ENCODE measurements at places on chromosomes 3 and 15.

DNA sequence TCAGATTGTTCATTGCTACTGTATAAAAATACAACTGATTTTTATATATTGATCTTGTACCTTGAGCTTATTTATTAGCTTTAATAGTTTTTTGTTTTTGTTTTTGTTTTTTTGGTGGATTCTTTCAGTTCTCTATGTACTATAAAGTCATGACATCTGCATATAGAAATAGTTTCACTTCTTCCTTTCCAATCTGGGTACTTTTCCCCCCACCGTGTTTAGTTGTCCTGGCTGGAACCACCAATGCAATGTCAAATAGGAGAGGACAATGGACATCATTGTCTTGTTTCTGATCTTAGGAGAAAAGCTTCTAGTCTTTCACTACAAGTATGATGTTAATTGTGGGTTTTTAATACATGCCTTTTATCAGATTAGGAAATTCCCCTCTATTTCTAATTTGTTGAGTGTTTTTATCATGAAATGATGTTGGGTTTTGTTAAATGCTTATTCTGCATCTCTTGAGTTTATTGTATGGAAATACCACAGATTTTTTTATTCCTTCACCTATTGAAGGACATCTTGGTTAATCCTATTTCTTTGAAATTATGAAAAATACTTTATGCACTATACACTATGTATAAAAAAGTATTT, 2.8 kb upstream of the XCR1 start:
- DNase-seq, result no peak

DNA sequence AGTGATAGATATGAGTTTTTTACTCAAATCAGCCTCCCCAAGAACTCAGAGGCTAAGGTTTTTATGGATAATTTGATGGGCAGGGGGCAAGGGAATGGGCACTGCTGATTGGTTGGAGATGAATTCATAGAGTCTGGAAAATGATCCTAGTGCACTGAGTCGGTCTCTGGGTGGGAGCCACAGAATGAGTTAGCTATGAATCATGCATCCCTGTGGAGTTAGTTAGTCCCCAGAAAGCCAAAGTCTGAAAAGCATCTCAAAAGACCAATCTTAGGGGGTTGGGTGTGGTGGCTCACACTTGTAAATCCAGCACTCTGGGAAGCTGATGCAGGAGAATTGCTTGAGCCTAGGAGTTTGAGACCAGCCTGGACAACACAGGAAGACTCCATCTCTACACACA, 516.1 kb downstream of the AGBL1 start:
- no peak for DNase-seq

GRCh38 chr3:29605845-29606244, 325.0 kb downstream of the RBMS3 start:
- no peak for DNase-seq

DNA sequence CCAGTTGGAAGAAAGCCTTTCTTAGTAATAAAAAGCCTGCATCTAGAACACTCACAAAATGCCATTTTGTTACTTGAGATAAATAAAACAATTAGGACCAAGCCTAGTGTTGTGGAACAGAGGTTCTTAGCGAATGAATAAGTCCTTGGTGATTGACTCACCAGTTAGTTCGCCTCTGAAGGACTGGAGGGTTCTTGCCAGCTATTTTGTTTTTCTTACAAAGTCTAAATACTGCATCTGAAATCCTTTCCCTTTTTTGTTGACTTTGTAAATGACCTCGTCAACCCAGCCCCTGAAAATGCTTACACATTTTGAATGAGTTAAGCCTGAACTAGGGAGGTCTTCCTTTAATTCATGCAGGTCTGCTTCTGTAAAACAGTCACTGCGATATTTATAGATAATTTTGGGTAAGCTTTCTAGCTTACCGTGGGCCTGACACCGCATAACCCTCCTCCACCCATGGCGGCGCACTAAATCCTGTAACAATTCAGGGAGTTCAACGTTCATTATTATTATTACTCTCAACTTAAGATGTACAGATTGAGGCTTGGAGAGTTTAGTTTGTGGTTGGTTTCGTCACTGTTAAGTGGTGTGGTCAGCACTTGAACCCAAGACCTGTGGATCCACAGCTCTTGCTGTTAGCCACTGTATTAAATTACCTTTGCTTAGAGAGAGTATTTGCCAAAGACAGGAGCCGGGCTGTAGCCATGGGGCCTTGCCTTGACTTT, 45.0 kb upstream of the SACM1L start:
- DNase-seq, result no peak

GRCh38 chr3:183527428-183528379, 27.8 kb downstream of the KLHL6 start:
- DNase-seq, result no peak

- DNase-seq, result no peak
These were observed 59.7 kb downstream of the ATP2B2 start for GRCh38 chr3:10445561-10446175.

GRCh38 chr15:40511472-40512133, 40.8 kb downstream of the CHST14 start:
- DNase-seq, result peak; percentile 41

- no peak for DNase-seq
These were observed 188.1 kb downstream of the MINAR1 start for GRCh38 chr15:79620112-79620857.

- DNase-seq, result no peak
These were observed 134.3 kb downstream of the ATP10A start for GRCh38 chr15:25728816-25729215.

DNA sequence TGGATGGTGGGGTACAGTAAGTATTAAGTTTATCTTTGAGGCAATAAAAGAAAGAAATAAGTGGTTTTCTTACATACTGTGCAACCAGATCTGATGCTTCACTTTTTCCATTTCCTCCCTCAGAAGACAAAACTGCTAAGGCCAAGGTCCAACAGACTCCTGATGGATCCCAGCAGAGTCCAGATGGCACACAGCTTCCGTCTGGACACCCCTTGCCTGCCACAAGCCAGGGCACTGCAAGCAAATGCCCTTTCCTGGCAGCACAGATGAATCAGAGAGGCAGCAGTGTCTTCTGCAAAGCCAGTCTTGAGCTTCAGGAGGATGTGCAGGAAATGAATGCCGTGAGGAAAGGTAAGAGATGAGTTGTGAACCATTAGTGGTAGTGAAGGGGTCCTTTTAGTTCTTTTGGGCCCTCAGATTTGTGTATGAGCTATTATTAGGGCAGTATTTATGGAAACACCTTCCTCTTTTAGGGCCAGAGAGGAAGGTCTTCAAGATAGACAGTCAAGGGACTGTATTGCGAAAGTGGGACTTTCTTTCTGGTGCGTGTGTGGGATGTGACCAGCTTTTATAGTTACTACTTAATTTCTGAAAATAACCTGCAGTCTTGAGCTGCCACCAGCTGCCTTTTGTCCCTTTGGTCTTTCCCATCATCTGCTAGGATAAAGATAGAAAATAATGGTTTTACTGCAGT, 4.6 kb downstream of the ALAS1 start:
- DNase-seq, result no peak

GRCh38 chr3:88412346-88412745, 262.6 kb downstream of the C3orf38 start:
- DNase-seq, result no peak

- DNase-seq, result no peak
These were observed 917.7 kb downstream of the MCTP2 start for GRCh38 chr15:95149036-95149435.

DNA sequence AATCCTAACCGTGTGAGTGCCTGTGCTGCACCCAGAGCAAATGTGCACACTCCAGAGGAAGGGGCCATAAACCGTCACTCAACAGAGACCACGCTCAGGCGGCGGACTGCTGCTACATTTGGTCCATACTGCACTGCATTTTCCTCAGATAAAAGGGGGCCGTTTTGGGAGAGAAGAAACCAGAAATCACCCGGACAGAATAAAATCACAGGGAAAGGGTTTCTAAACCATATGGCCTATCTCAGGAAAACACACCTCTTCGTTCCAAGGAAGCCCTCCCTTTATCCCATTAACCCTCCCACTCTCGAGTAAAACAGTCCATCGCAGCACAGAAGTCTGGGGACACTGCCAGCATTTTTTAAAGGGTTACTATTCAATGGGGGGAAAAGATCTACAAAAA, 7.6 kb downstream of the IL17RD start:
- DNase-seq, result no peak

GRCh38 chr15:63314409-63314808, 37.0 kb downstream of the APH1B start:
- DNase-seq, result no peak

GRCh38 chr15:77540312-77541060, 92.2 kb downstream of the LINGO1 start:
- no peak for DNase-seq

DNA sequence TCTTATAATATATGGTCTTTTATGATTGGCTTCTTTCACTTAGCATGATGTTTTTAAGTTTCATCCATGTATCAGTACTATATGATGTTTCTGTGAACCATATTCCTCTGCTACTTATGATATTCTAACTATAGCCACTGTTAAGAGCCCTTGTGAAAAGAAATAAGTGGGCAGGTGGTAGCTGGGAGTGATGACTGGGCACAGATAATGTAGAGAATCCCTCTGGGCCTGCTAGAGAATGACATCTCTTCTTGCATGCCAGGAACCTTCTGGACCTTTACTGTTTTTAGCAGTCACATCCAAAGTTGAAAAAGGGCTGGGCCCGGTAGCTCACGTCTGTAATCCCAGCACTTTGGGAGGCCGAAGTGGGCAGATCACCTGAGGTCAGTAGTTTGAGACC, 10.2 kb downstream of the IDH3A start:
- no peak for DNase-seq

DNA sequence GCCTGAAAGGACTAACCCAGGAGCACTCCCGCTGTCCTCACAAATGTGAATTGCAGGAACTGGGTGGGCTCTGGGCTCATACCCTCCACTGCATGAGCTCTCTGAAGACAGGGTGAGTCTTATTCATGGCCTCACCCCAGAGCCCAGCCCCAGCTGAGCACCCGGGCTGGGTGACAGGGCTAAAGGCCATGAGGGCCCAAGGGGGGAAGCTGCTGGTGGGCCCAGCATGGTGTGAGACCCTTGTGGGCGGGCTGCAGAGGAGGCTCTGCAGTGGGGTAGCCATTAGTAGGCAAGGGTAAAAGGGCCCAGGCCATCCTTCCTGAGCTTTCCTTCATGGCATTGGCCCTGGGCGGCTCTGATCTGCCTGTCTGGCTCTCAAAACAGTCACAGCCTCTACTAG, 30.3 kb downstream of the SRPRB start:
- DNase-seq, result no peak

GRCh38 chr15:100516643-100517512, 11.9 kb downstream of the CERS3 start:
- DNase-seq, result no peak

GRCh38 chr15:62663547-62663946, 379.0 kb upstream of the TPM1 start:
- no peak for DNase-seq

GRCh38 chr3:17320266-17320665, 422.2 kb downstream of the TBC1D5 start:
- no peak for DNase-seq

GRCh38 chr3:30492322-30493192, 113.8 kb upstream of the TGFBR2 start:
- no peak for DNase-seq

- no peak for DNase-seq
These were observed 13.8 kb downstream of the VPS18 start for GRCh38 chr15:40908095-40908494.

- DNase-seq, result no peak
These were observed 2.0 kb upstream of the TBL1XR1 start for GRCh38 chr3:177199206-177199760.

GRCh38 chr3:12558706-12559105, 1.8 kb downstream of the MKRN2 start:
- DNase-seq, result no peak

DNA sequence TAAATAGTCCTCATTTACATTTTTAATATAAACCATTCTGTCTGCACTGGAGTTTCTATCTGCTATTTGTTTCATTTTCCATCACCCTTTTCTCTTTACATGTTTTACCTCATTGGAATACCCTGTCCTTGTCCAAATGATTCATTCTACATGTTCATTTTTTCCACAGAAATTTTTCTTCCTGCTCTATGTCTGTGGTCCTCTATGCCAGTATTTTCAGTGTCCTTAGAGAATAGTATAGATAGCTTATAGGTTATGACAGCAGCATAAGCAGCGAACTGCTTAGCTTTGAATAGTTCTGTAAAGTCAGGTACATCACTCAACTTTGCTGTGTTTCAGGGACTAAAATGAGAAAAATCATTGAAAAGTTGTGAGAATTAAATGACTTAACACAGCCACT, 742.3 kb upstream of the CBLB start:
- DNase-seq, result no peak

GRCh38 chr3:8837162-8837561, 67.7 kb upstream of the OXTR start:
- DNase-seq, result no peak

DNA sequence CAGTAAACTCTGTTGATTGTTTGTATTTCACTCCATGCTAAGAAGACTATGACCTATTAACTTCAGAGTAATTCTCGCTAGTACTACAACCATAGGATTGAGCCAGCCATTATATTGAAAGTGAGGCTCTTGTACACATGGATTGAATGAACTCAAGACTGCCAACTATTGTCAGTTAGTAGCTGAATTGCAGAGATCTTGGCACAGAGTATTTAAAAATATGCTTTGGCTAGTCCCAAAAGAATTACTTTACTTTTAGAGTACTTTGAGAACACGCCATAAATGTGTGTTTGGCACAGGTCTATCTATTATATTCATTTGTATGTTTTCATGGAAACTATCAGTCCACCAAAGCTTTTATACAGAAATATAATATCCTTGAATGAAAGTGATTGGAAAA, 226.7 kb upstream of the DCBLD2 start:
- DNase-seq, result no peak

Data from SHP77 (cell line).